ENCODE measurements at places on chromosomes 12 and 14. TPM values are rescaled to one million over a fixed set of nuclear protein-coding genes. Genes with fewer than 3 reads are reported as not detected.

PRKD1 gene
- total RNA-seq = 12.4 TPM

DNA sequence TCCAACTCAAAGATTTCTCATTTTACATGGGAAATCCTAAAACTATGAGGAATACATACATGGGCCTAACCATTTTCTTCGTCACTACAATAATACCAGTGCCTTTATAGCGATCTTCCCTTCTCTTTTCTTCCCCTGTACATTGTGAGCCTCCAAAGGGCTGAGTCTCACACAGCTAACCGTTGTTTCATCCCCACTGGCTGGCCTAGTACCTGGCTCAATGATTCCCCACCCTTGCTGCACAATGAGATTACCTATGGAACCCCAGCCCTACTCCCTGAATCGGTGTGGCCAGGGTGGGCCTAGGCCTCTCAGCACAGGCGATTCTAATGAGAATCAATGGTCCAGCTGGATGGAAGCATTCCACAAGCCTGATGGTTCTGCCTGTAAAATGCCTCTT is 16.1 kb downstream of the PPTC7 start:
- no peak for DNase-seq

DNA sequence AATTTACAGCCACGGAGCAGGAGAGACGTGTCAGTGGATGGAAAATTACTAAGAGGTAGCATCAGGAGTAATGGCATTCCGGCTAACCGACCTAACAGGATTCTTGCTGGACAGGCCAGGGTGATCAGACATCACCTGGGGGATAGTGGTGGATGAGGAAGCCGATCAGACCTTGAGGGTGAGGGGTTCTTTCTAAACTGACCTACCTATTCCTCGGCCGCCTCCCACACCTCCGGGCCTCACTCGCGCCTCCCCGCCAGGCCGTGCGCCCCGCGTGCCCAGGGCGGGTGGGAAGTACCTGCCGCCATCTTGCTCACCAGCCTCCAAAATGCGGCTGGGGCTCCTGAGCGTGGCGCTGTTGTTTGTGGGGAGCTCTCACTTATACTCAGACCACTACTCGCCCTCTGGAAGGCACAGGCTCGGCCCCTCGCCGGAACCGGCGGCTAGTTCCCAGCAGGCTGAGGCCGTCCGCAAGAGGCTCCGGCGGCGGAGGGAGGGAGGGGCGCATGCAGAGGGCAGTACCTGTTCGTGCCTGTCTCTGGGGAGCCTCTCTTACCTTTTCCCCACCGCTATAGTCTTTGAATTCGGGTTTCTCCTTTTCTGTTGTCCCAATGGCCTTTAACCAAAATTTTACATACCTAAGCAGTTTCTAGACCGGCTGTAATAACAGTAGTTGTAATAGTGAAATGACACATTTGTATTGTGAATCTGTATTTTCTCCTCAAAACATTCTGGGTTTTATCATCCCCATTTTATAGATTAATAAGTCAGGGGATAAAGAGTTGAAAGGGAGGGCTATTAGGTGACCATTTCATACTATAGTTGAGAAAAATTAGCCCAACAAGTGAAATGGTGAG is at the start of gene TMPRSS12:
TMPRSS12 (plus strand) TSS at position 290 of the 857 bp plus-strand sequence; CDS start at position 329, 39 bp downstream.
- DNase-seq = no peak

SYCP3 gene
- total RNA-seq = not detected

DNA sequence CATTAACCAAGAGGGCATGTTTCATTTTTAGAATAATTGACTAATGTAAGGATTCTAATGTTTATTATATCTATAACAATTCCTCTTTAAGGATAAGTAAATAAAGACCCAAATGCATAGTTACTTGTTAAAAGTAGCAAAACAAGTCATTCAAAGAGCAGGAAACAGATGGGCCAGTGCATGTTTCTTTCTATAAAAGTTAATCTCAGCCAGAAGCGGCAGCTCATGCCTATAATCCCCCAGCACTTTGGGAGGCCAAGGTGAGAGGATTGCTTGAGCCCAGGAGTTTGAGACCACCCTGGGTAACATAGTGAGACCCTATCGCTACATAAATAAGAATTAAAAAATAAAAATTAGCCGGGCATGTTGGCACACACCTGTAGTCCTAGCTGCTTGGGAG is 391.0 kb upstream of the RGS6 start:
- DNase-seq = no peak

GRCh38 chr14:22008766-22009165 is 335.1 kb upstream of the OR4E1 start:
- no peak for DNase-seq

DNA sequence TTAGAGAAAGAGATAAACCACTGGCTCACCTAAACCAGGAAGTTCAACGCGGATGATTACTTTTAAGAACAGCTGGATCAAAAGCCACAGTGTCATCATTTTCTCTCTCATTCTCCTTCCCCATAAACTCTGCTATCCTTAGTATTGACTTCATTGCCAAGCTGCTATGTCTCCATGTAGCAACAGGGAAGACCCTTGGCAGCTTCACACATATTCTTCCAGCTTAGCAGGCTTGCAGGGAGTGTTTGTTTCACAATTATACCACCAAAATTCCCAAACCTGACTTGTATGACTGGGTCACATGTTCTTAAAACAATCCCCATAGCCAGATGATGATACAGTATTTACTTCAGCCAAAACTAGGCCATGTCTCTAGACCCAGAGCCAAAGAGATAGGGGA is 235.5 kb downstream of the PAWR start:
- no peak for DNase-seq

- DNase-seq = no peak
These were observed 20.4 kb downstream of the ACVR1B start for GRCh38 chr12:51971679-51972421.

- no peak for DNase-seq
These were observed 325.9 kb upstream of the LRFN5 start for GRCh38 chr14:41280745-41281144.

DNA sequence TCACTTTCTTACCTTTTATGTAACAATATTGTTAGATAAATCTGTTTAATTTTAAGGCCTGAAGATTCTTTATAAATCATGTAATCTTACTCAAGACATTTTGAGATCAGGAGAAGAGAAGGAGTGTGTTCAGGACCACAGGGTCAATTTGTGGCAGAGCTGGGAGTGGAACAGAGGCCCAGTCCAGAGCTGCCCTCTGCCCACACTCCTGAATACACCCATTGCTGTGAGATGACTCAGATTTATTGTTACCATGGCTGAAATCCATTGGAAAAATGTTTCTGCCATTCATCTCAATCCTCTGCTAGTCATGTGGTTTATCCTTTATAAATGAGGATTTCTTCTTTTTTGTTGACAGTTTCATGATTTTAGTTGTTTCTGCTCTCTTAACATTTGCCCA is 100.5 kb upstream of the STXBP6 start:
- DNase-seq = no peak

NKX2-1 gene
- total RNA-seq = not detected

- DNase-seq = no peak
These were observed 37.9 kb downstream of the RAD9B start for GRCh38 chr12:110540048-110540447.

DNA sequence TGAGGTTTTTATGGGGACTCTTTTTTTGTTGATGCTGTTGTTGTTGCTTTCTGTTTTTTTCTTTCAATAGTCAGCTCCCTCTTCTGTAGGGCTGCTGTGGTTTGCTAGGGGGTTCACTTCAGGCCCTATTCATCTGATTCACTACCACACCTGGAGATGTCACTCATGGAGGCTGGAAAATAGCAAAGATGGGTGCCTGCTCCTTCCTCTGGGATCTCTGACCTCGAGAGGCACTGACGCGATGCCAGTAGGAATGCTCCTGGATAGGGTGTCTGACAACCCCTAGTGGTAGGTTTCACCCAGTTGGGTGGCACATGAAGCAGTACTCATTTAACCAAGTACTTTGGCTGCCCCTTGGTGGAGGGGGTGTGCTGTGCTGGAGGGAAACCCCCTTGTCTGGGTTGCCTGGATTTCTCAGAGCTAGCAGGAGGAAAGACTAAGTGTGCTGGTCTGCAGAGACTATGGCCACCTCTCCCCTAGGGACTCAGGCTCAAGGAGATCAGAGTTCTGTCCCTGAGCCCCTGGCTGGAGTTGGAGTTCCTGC is 745.5 kb downstream of the TMTC2 start:
- DNase-seq = no peak

- no peak for DNase-seq
These were observed 30.8 kb downstream of the P2RX2 start for GRCh38 chr12:132649226-132649945.

GRCh38 chr12:108560321-108560721 is 652 bp downstream of the SART3 start:
- no peak for DNase-seq

REP15 gene
- total RNA-seq = 1.3 TPM

- no peak for DNase-seq
These were observed 12.2 kb downstream of the RPH3A start for GRCh38 chr12:112803620-112804282.

KCNH3 gene
- 0.16 TPM for total RNA-seq

- DNase-seq = no peak
These were observed 966.7 kb downstream of the SLC6A15 start for GRCh38 chr12:83945871-83946270.

TMTC1 gene
- total RNA-seq = 13.1 TPM

IGF1 gene
- not detected for total RNA-seq

DNA sequence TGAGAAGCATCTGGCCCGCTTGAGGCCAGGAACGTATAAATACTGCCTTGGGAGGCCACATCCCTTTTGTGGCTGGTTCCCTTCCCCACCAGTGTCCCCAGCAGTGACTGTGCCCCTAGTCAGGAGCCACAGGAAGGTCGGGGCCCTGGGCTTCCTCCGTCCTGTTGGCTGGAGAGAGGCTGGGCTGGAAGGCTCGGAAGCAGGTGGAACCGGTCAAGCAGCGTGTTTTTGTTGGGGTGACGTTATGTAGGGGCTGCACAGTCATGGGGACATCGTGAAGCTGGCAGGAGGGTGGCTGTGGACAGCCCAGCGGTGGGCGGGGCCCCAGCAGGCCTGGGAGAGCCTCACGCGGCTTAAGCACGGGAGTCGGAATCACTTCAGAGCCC is 10.1 kb downstream of the XRCC3 start:
- no peak for DNase-seq

- no peak for DNase-seq
These were observed 395.7 kb upstream of the NOVA1 start for GRCh38 chr14:26993556-26993955.
